ENCODE measurements at places on chromosomes 3 and 15.

- no peak for DNase-seq
These were observed 628.3 kb downstream of the ROBO1 start for GRCh38 chr3:79139395-79140068.

DNA sequence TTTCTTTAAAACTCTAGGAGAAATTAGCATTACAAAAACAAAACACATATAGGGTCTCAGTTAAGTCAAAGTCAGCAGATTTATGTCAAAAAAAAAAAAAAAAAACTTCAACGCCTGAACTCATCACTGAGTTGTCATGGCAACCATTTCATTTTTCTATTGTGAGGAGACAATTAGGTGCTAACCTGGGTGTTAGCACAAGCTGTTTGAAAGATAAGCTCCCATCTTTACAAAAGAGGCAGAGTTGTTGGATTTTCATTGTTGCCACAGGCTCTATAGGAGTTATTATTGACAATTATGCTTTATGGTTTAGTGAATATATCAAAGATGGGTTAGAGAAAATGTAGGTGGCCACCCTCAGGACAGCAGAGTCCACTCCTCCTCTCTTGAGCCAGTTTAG, 806.9 kb downstream of the GRM7 start:
- DNase-seq: no peak

GRCh38 chr3:179016979-179017670, 54.5 kb downstream of the ZMAT3 start:
- no peak for DNase-seq

DNA sequence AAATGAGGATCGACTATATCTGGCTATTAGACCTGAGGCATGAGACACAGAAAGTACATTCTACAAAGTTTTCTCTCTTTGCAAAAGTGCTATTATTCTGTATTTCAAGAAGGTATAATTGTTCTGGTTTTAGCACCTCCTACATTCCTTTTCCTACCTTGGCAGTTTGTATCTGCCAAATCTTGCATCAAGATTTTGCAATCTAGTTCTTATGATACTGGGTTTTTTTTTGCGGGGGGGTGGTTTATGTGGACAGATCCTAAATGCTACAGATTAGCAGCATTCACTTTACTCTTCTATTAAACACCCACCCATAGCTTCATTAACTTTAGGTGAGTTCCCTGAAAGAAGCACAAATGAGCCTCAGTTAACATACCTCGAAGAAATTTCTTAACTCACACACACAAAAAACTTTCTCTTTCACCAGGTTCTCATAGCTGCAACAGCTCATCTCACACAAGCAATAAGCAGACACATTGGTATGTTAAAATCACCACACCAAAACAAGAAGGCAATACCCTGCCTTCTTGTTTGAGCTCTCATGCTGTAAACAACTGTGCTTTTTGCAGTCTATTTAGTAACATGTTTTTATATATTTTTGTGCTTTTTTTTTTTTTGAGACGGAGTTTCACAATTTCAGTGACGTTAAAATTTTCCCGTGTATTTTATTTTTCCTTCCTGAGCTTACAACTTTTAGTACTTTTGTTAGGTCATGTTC, 73.0 kb upstream of the VGLL4 start:
- DNase-seq: no peak

GRCh38 chr3:50627407-50628051, 10.6 kb downstream of the MAPKAPK3 start:
- peak; percentile 27 for DNase-seq

- DNase-seq: no peak
These were observed 57.9 kb upstream of the SEC22A start for GRCh38 chr3:123143669-123144411.

DNA sequence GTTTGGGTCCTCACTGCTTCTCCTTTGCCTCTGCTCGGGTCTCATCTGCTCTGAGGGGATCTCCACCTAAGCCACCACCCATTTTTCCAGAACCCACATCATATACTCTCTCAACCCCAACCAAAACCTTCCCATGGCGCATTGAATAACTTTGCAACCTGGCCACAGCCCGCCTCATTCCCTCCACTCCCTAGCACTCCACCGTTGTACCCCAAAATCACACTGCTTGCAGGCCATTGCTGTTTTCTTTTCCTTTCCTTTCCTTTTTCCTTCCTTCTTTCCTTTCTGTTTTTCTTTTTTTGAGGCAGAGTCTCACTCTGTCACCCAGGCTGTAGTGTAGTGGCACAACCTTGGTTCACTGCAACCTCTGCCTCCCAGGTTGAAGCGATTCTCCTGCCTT, 3.1 kb upstream of the VPS18 start:
- no peak for DNase-seq

DNA sequence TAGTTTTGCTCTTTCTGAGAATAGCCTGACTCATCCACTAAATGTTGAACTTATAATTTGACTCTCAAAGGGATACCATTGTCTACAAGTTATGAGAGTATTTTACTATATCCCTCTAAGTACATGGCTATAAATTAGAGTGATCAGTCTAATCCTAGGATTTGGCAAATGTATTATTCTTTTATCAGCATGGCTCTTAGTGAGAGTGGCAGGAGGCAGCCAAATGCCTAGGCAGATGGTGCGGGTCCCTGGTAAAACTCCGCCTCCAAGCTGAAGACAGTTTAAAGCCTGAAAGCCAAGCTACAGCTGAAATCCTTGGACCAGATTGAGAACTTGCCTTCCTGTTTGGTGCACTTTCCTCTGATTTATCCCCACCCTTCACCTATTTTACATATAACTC, 631.8 kb downstream of the SQOR start:
- DNase-seq: no peak

DNA sequence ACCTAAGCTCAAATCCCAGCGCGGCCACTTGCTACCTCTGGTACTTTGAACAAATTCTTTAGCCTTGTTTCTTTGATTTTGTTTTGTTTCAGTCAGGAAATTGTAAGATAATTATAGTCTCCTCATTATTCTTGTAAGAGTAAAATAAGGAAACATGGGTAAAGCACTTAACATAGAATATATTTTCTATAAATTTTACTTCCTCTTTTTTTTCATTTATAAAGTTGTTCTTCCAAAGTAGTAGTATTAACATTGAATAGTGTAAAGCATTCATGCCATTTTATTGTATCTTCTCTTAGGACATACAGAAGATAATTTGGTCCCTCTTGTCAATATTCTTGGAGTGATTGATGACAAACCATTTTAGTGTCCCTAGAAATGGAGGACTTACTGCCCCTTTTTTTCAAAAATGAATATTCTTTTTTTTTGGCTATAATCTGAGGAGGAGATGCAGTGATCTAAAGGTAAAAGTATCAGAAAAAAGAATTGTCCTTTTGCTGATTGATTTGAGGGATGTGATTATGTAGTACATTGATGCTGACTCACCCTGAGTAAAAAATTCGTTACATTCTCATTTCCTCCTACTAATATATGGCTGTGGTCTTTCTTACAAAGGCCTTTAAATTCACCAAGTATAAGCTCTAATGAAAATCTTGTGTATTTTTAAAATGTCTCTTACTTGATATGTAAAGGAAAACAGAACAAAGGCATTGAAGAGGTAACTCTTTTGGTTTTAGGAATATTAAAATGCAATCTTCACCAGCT, 51.0 kb downstream of the ALCAM start:
- DNase-seq: no peak
